K562 (cell line): ENCODE measurements at places on chromosomes 7 and 10.

- peak; percentile 34 for DNase-seq
Observed at GRCh38 chr7:1925349-1925748, 255.3 kb downstream of the ELFN1 start.

- DNase-seq, result no peak
Observed at GRCh38 chr10:88315755-88316154, 267.4 kb downstream of the RNLS start.

- DNase-seq, result no peak
Observed at GRCh38 chr7:44563171-44563679, 10.5 kb downstream of the DDX56 start.

- peak; percentile 89 for DNase-seq
Observed at GRCh38 chr7:877312-878232, 1.2 kb downstream of the GET4 start.
